ENCODE measurements at places on chromosomes 1 and 21.
A peak's percentile ranks its signal among the peaks of the same experiment; 100 is the strongest.

GRCh38 chr1:107966550-107966949, 1.6 kb upstream of the VAV3 start:
- DNase-seq: no peak

DNA sequence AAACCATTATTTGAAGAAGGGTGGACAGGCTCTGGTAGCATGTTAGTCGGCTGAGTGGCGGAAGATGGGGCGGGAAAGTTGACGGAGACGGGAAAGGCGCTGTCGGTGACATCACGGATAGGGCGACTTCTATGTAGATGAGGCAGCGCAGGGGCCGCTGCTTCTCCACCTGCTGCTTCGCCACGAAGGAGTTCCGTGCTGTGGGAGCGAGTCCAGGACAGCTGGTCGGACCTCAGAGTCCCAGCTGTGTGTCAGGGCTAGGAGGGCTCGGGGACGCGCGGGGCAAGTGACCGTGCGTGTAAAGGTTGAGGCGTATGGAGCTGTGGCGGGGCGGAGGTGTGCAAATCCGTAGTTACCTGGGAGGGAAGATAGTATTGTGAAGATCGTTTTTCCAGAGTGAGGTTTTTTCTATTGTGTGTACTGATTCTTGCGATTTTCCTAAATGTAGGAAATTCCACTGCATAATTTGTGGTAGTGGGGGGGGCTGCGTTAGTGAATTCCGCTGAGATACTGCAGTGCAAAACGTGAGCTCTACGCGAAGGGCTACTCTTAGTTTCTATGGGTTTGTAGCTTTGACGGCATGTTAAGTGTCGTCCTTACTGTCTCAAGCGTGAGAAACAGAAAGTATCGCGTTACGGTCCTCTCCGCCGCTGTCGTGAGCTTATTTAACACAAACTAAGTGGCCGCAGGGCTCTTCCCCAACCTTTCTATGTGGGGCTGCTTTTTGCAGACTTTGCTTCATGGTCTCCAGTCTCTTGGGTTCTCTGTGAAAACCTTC, 111.2 kb upstream of the NBPF11 start:
- DNase-seq: peak; percentile 1

DNA sequence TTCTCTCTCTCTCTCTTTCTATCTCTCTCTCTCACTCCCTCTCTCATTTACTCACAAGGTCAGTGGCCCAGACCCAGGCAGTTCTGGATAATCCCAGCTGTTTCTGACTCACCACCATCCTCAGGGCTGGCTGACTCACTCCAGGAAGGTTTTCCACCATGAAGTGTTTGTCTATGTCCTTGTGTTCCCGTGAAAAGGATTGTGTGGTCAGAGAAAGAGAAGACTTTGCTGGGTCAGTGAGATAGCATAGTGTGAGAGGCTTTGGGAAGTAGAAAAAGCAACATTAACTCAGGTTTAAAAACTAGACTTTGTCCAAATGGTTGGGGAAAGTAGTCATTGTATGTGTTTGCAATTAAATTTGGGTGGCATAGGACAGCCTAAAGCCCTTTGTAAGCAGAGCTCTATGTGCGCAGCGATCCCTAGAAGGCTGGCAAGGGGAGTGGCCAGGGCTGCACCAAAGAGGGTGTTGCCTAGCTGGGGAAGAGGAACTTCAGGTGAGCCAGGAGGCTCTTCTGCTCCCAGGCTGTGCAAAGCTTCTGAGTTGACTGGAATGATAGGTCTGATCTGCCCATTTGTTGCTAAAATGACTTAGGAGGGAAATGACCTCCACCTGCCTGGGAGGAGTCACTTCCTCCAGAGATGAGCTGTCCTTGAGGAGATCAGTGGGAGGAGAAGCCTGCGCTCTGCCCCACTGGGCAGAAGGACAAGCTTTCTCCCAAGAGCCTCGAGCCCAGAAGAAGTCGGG, 4.9 kb upstream of the CAPN2 start:
- no peak for DNase-seq

DNA sequence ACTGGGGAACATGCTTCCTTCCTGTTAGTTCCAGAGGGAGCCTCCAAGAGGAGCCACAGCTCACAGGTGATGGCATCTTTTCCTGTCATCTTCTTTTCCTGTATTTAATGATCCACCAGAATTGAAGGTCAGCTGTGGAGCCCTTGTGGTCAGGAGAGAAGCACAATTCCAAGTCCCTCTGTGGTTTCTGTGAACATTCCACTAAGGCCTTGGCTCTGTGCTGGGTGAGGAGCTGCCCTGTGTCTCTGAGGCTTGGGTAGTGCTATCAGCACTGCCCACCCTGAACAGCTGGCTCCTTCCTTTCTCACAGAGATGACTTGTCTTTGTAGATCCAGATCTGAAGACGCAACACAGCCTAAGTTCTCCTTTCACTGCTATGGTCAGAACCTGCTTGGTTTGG, 141.9 kb upstream of the MAP1LC3C start:
- no peak for DNase-seq

GRCh38 chr1:183012301-183012994, 10.8 kb upstream of the LAMC1 start:
- no peak for DNase-seq

GRCh38 chr1:59672851-59673572, 141.7 kb upstream of the HOOK1 start:
- no peak for DNase-seq

DNA sequence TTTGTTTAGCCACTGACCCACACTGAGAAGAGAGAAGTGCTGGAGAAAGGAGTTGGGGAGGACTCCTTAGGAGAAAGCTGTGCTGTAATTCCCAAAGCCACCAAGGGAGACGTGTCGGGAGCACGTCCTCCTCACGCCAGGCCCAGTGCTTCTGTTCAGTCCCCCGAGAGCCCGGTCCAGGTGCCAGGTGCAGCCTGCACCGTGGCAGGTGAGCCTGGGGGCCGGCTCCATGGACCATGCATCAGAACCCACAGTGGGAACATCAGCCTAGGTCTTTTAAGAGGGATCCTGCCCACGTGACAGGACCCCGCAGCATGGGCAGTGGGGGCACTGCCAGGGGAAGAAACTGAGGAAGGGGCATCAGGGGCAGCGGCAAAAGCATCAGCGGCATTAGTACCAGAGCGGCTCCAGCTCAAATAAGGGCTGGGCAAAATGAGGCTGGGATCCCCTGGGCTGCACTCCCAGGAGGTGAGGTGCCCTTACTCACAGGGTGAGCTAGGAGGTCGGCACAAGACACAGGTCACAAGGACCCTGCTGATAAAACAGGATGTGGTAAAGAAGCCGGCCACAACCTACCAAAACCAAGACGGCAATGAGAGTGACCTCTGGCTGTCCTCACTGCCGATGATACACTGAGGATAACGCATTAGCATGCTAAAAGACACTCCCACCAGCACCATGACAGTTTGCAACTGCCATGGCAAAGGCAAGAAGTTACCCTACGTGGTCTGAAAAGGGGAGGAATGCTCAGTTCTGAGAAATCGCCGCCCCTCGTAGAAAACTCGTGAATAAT, 24.6 kb upstream of the PRDM15 start:
- DNase-seq: no peak

DNA sequence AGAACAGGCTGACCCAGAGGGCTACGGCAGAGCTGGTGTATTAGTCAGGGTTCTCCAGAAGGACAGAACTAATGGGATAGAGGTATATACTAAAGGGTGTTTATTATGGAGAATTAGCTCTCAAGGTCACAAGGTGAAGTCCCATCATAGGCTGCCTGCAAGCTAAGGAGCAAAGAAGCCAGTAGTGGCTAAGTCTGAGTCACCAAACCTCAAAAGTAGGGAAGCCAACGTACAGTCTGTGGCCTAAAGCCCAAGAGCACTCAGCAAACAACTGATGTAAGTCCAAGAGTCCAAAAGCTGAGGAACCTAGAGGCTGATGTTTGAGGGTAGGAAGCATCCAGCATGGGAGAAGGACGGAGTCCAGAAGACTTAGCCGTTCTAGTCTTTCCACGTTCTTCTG, 179.2 kb downstream of the BACH1 start:
- no peak for DNase-seq

DNA sequence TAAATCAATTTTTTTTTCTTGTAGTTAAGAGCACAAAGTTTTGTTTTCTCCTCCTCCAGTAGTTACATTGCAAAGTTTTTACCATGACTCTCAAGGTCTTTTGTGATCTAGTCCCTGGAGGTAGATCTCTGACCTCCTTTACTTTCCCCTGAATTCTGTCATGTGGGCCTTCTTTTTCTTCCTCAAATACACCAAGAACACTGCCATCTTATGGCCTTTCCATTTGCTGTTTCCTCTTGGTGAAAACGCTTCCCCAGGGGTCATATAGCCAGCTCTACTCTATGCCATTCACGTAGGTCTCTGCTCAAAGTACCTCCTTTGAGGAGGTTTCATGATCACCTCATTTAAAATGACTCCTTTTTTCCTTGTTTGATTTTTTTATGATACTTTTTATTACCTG, 2.7 kb downstream of the DDX20 start:
- DNase-seq: no peak

DNA sequence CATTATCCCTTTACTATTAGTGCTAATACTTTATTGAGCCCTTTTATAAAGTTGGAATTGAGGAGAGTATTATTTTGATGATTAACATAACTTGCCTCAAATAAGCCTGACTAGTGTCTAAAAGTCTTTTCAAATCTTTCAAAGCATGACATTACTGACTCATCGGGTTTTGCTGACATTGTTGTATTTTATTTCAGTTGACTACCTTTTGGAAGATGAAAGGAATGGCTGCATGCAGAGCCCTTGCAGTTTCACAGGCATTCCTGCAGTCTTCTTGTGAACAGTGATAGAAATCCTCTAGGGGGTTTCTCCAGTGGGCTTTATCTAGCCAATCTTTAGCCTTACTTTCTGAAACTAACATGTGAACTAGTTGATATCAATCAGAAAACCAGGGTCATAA, 43.0 kb upstream of the TMEM61 start:
- no peak for DNase-seq

- no peak for DNase-seq
Observed at GRCh38 chr1:59066236-59066635, 230.7 kb upstream of the FGGY start.

GRCh38 chr1:65048335-65048734, 82.0 kb upstream of the JAK1 start:
- no peak for DNase-seq

DNA sequence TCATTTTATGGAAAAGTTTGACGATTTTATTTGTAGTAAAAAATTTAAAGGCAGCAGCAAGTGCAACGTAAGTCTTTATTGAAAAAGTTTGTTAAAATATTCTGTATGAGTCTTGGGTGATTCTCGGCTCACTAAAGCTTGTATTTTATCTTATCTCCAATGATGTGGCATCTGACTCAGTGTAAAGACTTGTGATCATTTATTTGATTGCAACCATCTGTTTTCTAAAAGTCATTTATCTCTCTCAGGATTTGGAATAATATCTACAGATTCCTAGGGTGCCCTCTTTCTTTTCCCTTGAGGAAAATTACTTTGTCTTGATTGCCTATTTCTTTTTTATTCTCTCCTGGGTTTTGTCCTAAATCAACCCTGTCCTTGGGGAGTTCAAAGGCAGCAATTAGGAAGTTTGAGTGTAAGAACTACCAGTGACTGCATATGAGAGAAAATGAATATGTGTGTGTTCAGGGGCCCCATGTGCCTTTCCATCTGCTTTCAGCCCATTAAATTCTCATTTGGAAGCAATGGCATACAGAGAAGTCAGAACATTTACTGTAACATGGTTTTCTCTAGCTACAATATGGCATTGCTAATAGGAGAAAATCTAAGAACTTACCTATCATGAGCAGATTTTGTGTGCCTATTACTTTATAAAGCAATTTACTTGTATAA, 575.0 kb upstream of the CHRM3 start:
- DNase-seq: no peak

DNA sequence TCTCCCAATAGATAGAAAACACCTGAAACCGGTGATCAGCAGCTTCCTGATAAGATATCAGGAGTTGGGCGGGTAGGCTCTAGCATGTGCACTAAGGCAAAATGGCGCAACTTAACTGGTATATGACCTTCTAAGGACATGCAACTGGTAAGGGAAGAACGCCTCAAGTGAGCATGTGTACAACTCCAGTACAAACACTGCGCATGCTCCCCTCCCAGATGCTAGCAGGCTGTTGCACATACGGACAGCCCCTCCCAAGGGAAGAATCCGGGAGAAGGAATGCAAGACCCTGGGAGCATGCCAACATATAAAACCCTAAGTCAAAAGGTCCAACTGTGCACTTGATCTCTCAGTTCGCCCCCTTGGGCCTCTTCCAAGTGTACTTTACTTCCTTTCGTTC, 110.8 kb downstream of the TSEN15 start:
- no peak for DNase-seq

GRCh38 chr1:225595452-225595851, 57.5 kb downstream of the ENAH start:
- DNase-seq: no peak

GRCh38 chr1:57473448-57473847, 49.6 kb upstream of the DAB1 start:
- no peak for DNase-seq

- no peak for DNase-seq
Observed at GRCh38 chr1:99180915-99181314, 83.4 kb upstream of the PLPPR4 start.

- DNase-seq: no peak
Observed at GRCh38 chr1:14648391-14648790, 49.9 kb downstream of the KAZN start.

DNA sequence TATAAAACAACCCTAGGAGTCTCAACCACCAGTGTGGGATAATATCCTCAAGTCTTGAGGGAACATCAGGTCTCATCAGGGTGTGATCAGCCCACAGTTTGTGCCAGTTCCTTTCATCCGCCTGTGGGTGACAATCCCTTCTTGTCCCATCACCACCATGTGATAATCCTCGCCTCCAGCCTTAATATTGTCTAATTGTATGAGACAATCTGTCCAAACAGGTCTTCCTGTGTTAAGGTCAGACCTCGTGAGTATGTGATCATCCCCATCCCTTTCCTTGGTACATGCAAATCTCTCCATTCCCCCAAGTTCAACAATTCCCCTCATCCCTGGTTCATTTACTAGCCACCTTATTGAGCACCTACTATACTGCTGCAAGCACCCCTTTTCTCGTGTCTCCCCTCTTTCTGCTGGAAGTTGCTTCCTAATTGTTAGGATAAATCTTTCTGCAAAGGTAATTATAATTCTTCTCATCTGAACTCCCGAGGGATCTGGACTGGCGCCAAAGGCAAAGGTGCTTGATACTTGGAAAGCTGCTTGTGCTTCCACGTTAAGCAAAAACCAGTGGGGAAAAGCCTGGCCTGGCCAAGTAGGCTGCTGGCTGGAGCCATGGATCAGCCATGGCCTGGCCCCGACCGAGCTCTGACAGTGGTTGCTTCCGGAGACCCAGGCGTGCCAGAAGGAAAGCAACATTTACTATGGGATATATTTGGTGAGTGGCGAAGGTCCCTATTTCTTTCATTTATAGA, 92.5 kb downstream of the RNF220 start:
- DNase-seq: no peak

DNA sequence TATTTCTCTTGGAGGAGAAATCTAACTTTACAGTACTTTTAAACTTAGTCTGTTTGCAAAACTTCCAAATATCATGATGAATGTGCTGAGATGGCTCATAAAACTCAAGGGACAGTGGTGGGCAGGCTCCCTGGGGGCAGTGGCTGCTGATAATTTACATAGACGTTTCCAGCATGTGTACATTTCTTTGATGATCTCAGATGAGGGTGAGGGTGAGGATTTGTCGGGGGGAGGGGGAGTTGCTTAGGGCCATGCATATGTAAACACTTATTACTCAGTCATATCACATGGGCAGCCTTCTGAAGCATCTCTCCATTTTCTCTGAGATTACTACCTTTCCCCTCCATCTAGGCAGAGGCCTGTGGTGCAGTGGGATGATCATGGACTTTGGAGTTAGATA, 152.9 kb upstream of the HMGB4 start:
- DNase-seq: no peak
